ENCODE measurements at places on chromosomes 16 and 17. TPM values are rescaled to one million over a fixed set of nuclear protein-coding genes. Genes with fewer than 3 reads are reported as not detected.

Gene GINS2
- 11.2 TPM for polyA plus RNA-seq

DNA sequence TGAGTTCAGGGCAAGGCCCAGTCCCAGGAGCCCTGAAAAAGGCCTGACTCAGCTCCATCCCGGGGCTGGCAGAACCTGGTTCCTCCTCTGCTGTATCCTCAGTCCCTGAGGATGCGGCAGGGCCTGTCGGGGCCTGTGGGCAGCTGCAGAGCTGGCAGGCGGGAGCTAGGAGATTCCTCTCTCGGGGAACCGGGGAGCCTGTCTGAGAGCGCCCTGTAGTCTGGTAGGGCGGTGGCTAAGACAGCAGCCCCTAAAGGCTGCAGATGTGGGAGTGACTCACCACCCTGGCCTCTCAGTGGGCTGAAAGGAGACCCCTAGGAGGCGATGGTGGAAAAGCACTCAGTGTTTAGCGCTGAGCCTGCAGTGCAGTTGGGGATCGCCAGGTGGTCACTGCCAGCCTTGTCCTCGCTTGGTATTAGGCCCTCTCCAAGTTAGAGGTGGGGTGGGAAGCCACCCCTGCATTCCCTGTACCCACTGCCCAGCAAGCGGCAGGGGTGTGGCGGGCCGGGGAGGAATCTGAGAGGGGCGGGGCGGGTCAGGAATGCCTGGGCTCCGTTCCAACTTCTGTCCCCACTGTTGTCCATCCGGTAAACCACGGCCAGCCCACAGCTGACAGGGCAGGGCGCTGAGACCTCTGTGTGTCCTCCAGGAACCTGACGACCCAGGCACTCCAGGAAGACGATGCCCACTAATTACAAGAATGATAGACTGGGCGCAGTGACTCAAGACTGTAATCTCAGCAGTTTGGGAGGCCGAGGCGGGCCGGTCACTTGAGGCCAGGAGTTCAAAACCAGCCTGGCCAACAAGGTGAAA lies 29.5 kb upstream of the CDH1 start:
- DNase-seq: peak; percentile 86

DNA sequence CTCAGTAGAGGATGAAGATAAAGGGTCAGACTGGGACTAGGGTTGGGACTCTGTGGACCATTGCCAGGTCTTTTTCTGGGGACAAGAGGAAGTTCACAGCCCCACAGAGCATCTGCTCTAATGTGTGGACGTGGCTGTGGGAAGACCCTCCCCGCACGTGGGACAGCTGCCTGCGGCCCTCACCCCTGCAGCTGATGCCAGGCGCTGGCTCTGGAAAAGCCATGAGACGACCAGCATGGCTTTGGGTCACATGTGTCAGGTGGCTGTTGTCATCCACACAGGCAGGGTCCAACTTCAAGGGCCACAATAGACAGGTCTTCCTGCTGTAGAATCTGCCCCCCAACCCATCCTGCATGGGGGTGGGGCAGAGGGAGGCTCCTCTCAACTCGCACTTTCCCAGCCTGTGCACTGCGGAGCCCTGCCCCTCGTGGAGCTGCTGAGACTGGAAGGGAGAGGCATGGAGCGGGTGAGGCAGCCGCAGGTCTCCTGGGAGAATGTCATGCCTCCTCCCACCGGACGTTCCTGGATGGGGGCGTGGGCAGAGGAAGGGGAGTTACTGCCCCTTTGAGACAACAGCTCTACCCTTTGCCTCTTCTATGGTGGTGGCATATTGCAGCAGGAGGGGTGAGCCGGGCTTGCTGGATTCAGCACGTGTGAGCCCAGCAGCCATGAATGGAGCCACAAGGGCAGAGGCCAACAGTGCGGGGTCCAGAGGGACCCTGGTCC lies 53.4 kb downstream of the PIMREG start:
- no peak for DNase-seq

DNA sequence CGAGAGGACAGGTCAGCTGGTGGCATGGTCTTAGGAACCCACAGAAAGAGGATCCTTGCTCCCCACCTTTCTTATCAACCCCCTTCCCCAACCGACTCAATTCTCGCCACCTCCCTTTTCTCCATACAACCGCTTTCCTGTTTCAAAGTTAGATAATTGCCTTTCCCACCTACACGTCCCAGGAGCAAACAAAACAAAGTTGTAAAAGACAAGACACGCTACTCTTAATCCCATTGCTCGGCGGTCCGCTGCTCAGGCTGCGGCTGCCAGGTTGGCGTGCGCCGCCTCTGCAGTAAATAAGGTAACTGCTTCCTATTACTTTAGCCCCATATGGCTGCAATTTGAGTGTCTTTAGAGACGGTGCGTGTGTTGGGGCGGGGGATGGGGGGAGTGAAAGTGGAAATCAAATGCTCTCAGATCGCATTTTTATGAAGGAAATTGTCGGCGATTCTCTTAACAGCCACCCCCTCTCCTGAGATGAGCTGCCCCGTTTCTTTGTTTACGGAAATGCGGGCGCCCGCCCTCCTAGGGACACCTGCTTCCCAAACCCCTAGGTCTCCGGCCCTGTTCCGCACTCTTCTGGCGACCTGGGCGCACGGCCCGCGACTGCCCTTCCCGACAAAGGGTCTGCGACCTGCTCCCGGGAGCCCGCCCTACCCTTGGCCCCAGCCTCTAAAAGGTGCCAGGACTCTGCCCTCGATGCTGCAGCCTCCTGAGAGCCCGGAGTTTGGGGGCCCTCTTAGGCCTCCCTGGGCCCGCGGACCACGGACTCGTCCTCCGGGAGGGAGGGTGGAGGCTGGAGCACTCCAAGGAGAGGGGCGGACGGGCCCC lies 3.7 kb upstream of the CBX8 start:
- peak; percentile 73 for DNase-seq

DNA sequence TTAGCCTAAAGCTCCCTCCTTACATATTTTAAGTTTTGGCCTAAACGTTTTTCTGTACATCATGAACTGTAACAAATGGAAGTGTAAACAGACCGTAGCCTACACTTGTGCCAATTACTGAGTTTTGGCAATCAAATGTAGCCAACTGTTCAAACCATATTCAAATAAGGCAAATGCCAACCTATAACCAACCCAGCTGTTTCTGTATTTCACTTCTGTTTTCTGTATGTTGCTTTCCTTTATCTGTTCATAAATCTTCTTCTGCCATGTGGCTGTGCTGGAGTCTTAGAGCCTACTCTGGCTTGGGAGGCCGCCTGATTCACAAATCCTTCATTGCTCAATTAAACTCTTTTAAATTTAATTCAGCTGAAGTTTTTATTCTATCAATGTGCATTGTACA lies 6.9 kb upstream of the C16orf78 start:
- no peak for DNase-seq

Gene ZG16
- 75.4 TPM for polyA plus RNA-seq

Gene CACNA1G
- polyA plus RNA-seq: not detected

Gene KANSL1
- polyA plus RNA-seq: 24.2 TPM

Gene ERI2
- 17.2 TPM for polyA plus RNA-seq

DNA sequence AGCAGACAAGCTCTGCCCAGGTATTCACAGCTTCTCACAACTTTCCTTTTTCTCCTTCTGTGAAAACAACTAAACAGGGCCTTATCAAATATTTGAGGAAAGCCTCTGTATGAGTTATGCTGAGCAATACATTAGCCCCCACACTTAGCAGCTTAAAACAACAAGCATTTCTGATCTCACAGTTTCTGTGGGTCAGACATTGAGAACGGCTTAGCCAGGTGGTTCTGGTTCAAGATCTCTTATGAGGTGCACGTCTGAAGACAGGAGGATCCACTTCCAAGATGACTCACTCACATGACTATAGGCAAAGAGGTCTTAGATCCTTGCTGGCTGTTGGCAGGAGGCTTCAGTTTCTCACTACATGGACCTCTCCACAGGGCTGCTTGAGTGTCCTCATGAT lies 181.4 kb upstream of the WSCD1 start:
- DNase-seq: no peak

DNA sequence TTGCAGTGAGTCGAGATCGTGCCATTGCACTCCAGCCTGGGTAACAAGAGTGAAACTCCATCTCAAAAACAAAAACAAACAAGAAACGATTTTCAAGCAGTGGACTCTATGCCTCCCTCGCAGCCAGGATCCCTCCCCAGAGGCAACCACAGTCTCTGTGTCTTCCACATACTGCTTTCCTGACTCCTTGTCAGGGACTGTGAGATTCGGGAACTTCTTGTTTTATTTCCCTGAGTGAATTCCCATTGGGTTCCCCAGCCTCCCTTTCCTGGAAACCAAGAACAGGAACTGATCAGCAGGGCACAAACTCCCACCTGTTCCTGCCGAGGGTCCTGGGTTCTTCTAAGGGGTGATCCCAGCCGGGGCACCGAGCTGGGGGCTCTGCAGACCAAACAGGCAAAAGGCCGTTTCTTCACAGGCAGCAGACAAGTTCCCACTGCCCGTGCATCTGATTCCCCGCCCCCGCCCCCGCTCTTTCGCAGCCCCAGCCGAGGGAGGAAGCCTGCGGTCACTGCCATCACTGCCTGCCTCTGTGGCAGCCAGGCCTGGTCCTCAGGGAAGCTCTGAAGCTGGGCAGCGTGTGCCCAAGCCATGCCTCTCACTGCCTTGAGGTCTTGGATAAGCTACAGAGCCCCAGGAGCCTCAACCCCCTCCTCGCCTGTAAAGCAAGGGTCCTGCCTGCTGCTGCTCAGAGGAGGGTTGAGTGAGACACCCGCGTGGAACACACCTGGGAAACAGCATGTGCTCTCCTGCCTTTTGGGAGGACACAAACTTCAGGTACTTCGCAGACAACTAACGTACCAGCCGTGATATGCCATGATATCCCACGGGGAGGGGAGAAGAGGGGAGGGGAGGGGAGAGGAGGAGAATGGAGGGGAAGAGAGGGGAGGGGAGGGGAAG lies 5.5 kb upstream of the PIEZO1 start:
- DNase-seq: no peak

Gene CES5A
- polyA plus RNA-seq: not detected

Gene TMEM92
- 29.1 TPM for polyA plus RNA-seq

DNA sequence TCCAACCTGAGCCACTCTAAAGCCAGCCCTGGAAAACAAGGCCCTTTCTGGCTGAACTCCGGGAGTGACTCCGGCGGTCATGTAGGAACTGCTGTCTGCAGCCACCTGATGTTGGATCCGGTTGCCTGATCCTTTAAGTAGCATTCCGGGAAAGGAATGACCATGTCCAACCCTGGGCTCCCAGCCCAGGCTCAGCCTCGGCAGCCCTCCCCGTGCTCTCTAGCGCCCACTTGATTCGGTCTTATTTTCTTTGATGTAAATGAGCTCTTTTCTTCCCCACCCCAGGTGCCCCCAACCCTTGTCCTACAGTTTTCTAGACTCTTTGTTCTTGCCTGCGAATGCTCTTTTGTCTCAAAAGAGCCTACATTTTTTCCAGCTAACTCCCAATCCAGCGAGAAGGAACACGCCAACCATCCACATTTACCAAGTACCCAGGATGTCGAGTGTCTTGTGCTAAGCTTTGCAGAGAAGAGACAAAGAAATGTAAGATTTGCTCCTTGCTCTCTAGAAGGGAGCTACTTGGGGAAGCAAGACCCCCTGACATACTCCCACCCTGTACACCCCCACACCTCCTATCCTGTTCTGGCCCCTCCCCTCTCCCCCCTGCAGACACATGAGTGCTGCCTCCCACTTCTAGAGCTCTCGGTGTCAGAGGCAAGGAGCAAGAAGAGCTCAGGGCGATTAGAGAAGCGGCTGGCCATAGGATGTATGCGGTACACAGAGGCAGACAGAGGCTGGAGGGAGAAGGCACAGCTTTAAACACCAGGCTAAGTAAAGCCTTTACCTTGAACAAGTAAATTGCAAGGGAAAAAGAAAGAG lies 53.8 kb downstream of the COG7 start:
- DNase-seq: no peak

DNA sequence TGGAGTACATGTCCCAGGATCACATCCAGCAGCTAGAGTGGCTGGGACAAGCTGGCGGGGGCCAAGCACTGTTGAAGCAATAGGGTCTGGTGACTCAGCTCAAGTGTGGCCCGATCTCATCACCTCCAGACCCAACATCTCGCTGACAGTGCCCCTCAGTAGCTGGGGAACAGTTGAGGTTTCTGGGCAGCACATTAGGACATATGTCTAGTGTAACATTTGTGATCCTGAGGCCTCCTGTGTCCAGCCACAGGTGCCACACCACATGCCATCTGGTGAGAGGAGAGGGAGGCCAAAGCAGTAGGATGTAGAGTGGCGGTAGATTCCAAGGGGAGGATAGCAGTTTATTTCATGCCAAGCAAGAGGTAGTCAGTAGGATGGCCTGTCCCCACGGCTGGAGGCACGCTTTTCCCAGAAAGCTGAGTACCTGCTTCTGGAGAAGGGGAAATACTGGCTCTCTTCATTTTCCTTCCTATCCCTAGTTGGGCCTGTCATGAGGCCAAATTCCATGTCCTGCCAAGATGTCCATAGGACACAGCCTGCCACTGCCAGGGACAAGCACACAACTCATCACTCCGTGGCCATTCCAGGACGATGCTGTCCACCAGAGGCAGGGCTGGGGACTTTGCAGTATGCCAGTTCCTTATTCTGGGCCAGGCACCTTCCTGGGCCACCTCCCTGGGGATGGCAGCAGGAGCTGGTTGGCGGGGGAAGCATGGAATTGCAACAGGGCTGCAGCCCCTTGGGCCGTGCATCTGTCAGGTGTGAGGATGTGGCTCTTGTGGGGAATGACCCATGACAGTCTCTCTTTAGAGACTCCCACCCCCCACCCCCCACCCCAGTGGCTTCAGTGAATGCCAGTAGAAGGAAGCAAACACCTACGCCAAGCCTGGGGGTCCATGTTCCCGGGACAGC lies 24.0 kb downstream of the GGA3 start:
- DNase-seq: no peak

Gene ULK2
- 1.8 TPM for polyA plus RNA-seq

DNA sequence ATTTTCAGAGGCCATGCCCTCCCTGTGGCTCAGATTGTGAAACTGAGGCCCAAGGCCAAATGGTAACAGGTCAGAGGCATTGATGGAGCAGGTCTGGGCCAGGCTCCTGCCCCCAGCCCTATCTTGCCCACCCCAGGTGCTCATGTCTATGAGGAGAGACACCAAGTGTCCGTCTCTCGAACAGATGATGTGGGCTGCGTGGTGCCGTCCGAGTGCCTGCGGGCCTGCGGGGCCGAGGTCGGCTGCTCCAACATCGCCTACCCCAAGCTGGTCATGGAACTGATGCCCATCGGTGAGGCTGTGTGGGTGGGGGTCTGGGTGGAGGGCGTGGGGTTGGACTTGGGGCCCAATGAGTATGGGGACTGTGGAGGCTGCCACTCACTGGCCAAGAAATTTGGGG lies 8.7 kb upstream of the FAM83G start:
- DNase-seq: no peak

DNA sequence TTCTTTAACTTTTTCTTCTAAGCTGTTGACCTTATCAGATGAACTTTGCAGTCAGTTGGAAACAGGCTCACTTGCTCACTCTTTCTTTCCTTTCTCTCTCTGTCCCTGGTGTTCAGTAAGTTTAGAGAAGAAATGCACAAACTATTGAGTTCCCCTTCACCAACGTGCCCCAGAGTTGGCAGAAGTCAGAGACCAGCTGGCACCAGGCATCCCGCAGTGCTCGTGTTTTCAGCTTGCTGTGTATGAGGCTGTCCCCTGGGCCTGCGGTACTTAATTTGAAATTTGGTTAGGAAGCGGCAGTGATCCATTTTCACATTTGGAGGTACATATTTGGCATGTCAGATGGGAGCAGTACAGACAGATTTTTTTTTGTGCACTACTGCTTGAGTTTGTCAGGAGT lies 258.6 kb downstream of the SNX29 start:
- DNase-seq: no peak
